ENCODE measurements at places on chromosomes 11 and 22. TPM values are rescaled to one million over a fixed set of nuclear protein-coding genes. Genes with fewer than 3 reads are reported as not detected.

DNA sequence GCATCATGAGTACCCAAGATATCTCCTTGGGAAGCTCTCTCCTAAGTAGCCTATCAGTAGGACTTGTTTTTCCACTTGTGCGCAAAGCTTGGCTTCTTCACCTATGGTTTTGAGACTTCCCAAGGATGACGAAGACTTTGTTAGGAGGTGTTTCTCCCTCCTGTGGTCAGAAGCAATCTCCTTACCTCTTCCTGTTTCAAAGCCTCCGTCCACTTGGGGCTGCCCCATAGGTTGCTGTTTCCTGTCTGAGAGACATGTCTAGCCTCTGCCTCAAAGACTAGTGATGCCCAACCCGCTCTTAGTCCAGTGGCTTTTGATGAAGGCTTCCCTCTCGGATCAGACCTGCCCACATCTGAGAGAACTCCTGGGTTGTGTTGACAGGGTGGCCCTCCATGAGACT lies 92.9 kb downstream of the TRAF6 start:
- no peak for DNase-seq

DNA sequence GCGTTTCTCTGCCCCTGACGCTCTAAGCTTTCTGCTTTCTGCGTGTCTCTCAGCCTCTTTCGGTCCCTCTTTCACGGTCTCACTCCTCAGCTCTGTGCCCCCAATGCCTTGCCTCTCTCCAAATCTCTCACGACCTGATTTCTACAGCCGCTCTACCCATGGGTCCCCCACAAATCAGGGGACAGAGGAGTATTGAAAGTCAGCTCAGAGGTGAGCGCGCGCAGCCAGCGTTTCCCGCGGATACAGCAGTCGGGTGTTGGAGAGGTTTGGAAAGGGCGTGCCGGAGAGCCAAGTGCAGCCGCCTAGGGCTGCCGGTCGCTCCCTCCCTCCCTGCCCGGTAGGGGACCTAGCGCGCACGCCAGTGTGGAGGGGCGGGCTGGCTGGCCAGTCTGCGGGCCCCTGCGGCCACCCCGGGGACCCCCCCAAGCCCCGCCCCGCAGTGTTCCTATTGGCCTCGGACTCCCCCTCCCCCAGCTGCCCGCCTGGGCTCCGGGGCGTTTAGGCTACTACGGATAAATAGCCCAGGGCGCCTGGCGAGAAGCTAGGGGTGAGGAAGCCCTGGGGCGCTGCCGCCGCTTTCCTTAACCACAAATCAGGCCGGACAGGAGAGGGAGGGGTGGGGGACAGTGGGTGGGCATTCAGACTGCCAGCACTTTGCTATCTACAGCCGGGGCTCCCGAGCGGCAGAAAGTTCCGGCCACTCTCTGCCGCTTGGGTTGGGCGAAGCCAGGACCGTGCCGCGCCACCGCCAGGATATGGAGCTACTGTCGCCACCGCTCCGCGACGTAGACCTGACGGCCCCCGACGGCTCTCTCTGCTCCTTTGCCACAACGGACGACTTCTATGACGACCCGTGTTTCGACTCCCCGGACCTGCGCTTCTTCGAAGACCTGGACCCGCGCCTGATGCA lies at the start of gene MYOD1:
MYOD1 (plus strand) TSS at position 544 of the 910 bp plus-strand sequence; CDS start at position 756, 212 bp downstream.
- no peak for DNase-seq

DNA sequence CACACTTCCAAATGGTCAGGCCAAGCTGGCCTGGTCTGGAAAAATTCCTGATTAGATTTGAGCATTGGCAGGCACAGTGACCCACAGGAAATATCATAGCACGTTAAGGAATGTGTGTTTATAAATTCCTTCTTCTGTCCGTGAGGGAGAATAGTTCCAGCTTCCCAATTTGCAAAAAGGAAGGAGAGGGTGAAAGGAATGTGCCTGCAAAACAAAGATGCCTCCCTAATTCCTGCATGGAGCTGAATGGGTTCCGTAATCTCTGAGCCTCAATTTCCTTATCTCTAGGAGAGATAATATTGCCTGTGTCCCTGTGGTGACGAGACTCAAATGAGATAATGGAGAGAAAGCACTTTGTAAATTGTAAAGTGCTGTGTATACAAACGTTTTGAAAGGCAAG lies 105.1 kb downstream of the FEZ1 start:
- DNase-seq: no peak

- no peak for DNase-seq
Observed at GRCh38 chr11:85355921-85356320, 271.2 kb downstream of the DLG2 start.

The TSGA10IP gene
- not detected for total RNA-seq

- DNase-seq: no peak
Observed at GRCh38 chr22:41793871-41794270, 6.6 kb upstream of the CCDC134 start.

GRCh38 chr22:45285263-45286058 lies 712 bp downstream of the UPK3A start:
- no peak for DNase-seq

GRCh38 chr11:30255637-30256036 lies 24.8 kb downstream of the FSHB start:
- DNase-seq: no peak

GRCh38 chr11:117910941-117911655 lies 18.1 kb downstream of the TMPRSS13 start:
- no peak for DNase-seq

- DNase-seq: peak; percentile 55
Observed at GRCh38 chr11:66334605-66335442, 1.4 kb downstream of the RIN1 start.

- DNase-seq: no peak
Observed at GRCh38 chr11:44217432-44217831, 92.5 kb downstream of the ALX4 start.

The EIF3L gene
- 385 TPM for total RNA-seq

GRCh38 chr11:19110295-19110694 lies 6.7 kb upstream of the ZDHHC13 start:
- DNase-seq: no peak

DNA sequence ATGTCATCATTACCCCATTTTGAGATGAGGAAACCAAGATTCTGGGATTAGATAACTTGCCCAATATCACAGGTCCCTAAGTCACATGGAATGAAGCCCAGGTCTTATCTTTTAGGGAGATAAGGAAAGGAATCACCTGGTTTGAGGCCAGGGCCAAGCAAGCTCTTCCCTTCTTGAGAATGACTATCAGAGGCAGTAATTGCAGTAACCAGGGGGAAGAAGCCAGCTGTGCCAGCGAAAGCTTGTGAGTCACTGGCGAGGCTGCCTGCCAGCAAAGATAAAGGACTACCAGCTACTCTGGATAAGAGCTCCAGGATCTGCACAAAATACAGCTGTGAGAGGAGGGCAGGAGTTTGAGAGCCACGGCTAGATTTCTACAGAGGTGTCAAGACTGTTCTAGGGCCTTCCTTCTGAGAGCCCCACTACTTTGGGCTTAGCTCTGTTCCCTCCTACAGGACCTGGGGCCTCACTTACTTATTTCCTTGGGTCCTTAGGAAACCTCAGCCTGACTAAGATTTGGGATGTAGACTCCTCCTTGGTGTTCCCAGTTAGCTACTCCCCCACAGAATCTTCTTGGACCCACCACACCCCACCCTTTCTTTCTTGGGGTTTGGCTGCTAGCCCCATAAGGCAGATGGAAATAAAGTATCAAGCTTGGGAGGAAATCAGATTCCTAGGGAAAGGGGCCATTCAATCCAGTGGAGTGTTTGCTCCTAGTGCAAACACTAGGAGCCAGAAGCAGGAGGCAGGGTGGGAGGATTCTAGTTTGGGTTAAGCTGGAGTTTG lies 9.7 kb upstream of the CCKBR start:
- no peak for DNase-seq

DNA sequence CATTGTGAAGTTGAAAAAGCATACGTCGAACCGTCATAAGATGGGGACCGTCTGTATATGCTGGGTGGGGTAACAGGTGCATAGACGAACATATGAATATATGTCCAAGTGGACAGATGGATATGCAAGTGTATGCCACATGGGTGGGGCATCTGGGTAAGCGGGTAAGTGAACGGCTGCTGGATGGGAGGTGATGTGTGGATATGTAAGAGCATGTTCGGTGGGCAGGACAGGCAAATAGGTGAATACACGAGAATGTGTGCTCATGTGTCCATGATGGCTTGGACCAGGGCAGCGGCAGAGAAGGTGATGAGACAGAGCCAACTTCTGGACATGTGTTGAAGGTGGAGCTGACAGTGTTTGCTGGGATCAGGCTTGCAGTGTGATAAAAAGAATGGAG lies 12.0 kb downstream of the IFITM10 start:
- no peak for DNase-seq

DNA sequence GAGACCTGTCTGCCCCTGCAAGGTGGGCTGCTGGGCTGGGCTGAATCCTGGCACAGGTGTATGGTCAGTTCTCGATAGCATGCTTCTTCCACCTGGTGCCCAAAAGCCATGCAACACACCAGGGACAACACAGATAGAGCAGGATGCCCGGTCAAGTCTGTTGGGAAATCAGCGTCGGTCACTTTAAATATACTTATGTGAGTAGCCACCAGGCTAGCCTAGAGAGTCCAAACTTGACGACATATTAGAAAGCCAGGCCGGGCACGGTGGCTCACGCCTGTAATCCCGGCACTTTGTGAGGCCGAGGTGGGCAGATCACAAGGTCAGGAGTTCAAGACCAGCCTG lies 8.9 kb downstream of the C1QTNF6 start:
- no peak for DNase-seq

The RFPL1 gene
- total RNA-seq: not detected

DNA sequence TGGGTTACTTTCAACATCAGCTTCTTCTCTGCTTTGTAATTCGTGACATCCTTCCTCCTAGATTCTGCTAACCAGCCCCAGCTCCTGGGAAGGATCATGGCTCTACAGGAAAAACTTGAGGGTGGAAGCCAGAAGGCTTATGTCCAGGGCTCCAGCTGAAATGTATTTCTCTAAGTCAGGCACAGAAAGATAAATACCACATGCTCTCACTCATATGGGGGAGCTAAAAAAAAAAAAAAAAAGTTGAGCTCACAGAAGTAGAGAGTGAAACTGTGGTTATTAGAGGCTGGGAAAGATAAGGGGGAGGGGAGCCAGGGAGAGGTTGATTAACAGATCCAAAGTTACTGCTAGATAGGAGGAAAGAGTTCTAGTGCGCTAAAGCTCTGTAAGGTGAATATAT lies 74.9 kb downstream of the DSCAML1 start:
- no peak for DNase-seq

- DNase-seq: peak; percentile 36
Observed at GRCh38 chr22:46081831-46082210, 68.5 kb upstream of the PPARA start.

GRCh38 chr11:25988178-25988577 lies 343.8 kb upstream of the ANO3 start:
- DNase-seq: no peak

The MYRF gene
- total RNA-seq: 37.9 TPM

The KIRREL3 gene
- 0.15 TPM for total RNA-seq

DNA sequence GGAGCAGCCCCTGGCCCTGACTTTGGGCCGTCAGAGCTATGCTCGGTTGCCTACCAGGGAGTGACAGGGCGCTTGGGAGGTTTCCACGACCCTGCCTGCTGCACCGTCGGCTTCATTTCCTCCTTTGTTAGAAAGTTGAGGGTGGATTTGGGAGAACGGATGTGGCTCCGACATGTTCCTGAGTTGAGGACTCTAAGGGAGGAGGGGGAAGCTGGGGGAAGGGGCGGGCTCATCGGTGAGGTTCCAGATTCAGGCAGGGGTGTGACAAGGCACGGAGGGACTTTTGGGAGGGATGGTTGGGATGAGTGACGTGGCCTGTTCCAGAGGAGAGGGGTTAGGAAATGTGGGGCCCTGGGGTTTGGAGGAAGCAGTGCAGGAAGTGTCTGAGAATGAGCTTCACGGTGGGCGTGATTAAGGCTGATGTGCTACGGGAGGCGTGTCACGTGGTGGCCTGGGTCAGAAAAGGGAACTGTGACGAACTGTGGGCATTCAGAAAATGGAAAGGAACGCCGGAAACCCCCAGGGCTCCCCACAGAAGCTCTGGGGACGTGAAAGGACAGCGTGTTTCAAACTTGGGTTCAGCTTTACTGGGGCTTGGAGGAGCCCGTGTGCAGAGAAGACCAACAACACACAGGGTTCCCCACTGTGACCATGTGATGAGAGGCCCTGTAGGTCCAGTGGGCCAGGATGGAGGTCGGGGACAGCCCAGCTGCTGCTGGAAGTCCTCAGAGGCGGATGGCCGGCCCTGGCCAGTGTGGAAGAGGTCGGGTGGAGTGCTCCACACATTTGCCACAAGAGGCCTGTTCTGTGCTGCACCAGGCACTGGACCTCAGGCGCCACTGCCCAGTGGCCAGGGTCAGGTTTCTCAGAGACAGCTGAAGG lies 2.8 kb downstream of the PARVB start:
- DNase-seq: peak; percentile 89

DNA sequence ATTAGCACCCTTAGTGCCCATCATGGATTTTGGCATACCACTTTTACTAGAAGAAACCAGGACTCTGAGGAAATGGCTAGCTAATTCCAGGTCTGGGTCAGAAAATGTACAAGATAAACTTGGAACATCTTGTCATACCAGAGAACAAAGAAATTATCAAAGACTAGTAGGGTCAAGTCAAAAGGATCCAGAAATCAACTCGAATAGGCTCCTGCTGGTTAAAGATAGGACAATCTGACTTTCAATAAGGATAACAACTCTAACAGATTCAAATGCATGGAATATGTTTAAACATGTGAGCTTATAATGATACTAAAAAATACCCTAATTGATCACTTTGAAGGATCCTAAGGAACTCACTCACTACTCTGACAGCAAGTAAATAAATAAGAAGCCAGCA lies 18.9 kb downstream of the GAB2 start:
- DNase-seq: no peak

DNA sequence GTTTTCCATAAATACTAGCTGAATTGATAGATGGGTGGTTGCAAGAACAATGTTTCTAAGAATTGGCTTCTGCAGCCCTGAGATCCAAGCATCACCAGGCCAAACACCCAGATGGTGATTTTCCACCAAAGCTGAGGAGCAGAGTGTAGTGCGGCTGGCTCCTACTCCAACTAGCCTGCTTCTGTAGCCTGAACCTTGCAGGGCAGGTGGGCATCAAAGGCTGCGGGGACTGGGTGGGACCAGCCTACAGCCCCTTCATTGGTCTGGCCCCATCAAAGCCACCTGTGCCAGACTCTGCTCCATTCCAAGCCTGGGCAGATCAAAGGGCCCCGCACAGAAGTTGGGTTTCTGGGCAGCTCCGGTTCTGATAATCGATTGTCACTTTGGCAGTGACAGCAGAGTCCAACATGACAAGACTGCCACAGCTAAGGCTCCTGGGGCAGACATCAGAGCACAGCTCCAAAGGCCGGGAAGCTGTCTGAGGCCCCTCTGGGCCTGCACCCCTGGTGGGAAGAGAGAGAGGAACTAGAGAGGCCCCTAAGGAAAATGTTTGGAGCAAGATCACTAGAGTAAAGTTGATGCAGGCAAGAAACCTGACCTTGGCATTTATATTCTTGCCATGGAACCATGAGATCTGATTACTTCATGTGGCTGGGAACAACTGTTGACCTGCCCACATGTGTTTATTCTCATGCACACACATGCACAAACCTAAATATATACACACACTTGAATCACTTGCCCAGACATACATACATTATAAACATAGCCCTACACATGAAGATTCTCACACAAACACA lies 582.9 kb downstream of the INSC start:
- no peak for DNase-seq

- peak; percentile 19 for DNase-seq
Observed at GRCh38 chr22:23075050-23075449, 4.7 kb downstream of the GNAZ start.
